ENCODE measurements at places on chromosomes 12 and 14.

DNA sequence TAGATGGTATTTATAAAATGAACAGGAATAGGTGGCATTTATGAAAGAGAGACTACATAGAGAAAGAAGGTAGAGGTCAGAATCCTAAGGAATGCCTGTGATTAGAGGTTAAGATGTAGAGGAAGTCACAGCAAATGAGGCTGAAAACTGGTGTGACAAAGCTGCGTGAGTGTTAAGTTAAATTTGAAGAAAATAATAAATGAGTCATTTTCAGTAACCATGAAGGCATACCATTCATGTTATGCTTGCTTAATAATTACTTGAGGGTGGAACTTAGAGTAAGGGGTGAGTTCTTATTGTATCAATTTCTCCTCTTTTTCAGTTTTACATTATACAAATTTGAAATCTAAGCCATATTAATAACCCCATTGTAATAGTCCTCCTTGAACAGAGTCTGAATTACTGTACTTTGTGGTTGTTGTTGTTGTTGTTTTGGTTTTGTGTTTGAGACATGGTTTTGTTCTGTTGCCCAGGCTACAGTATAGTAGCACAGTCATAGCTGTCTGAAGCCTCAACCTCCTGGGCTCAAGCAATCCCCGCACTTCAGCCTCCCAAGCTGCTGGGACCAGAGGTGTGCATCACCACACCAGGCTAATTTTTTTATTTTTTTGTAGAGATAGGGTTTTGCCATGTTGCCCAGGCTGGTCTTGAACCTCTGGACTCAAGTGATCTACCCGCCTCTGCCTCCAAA is 761.5 kb downstream of the GALC start:
- no peak for DNase-seq

DNA sequence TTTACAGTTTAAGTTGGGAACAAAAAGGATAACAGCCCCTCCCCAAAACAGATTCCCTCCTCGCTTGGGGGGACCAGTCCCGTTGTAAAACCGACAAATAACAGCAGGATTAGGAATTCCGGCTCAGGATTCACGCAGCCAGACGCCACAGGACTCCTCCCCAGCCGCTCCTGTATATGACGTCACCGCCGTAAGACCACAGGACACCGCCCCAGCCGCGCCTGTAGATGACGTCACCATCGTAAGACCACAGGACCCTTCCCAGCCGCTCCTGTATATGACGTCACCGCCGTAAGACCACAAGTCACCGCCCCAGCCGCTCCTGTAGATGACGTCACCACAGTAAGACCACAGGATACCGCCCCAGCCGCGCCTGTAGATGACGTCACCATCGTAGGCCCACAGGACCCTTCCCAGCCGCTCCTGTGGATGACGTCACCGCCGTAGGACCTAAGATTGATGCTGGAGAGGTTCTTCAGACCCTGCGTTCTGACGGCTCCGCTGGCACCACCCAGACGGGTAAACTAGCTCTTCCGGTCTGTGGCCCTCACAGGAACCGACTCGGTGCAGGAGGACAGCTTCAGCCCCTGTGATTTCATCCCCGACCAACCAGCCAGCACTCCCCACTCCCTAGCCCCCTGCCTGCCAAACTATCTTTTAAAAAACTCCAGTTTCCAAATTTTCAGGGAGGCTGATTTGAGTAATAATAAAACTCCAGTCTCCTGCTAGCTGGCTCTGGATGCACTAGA is 43.9 kb upstream of the FBRSL1 start:
- DNase-seq, result peak; percentile 57

DNA sequence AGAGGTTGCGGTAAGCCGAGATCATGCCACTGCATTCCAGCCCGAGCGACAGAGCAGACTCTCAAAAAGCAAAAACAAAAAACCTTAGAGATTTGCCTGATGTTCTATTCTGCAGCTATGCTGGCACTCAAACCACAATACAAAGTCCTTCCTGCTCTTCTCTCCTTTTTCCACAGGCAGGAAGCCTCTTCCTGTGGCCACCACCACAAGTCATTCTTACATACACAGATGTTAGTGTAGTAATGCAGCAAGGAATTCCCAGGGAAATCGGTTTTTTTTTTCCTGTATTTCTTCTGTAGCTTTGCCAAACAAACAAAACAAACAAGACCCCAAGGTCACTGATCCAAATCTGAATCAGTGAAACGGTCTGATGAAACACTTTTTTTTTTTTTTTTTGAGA is 104.3 kb downstream of the FIGNL2 start:
- no peak for DNase-seq

- no peak for DNase-seq
Observed at GRCh38 chr14:96187216-96188031, 17.2 kb upstream of the BDKRB2 start.

DNA sequence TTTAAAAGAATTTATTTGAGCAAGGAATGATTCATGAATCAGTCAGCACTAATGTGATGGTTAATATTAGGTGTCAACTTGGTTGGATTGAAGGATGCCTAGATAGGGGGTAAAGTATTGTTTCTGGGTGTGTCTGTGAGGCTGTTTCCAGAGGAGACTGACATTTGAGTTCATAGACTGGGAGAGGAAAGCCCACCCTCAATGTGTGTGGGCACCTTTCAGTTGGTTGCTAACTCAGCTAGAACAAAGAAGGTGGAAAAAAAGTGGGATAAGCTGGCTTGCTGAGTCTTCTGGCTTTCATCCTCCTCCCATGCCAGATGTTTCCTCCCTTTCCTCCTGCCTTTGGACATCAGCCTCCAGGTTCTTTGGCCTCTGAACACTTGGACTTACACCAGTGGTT is 47.2 kb downstream of the TESPA1 start:
- DNase-seq, result no peak

DNA sequence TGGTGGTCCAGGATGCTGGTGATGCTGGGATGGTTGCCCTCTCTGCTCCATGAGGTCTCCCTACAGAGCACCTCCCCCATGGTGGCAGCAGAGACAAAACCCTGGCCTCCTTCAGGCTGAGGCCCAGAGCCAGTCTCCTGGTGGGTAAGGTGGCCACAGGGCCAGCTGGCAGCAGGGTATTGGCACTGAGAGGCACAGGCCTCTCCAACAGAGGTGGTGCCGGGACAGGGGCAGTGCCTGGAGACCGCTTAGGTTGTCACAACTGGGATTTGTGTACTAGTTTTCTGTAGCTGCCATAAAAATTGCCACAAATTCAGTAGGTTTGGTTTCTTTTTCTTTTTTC is 6.1 kb upstream of the MTA1 start:
- DNase-seq, result no peak

GRCh38 chr12:93126069-93126474 is 197.0 kb upstream of the EEA1 start:
- no peak for DNase-seq

DNA sequence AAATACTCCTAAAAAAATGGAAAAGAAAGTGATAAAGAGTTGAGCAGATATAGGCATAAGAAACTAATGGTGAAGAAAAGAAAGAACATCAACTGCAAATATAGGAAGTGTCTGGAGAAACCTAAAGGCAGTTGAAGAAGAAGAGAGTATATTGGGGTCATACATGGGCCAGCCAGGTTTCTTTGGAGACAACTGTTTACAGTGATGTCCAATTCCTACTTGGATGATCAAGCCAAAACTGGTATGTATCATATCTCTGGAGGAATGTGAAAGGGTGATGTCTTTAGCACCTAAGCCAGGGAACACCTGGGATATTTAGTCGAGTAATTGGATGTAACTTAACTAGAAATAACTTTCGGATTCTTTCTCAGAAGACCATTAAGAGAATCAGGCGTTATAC is 129.3 kb upstream of the FLRT2 start:
- no peak for DNase-seq

GRCh38 chr12:4275870-4276301 is 2.3 kb downstream of the CCND2 start:
- DNase-seq, result peak; percentile 25
